ENCODE measurements at places on chromosomes 13 and 19. TPM values are rescaled to one million over a fixed set of nuclear protein-coding genes. Genes with fewer than 3 reads are reported as not detected.

Gene IGFL1
- not detected for total RNA-seq

Gene BTBD2
- 52.2 TPM for total RNA-seq

Gene LRRC8E
- 6.5 TPM for total RNA-seq

DNA sequence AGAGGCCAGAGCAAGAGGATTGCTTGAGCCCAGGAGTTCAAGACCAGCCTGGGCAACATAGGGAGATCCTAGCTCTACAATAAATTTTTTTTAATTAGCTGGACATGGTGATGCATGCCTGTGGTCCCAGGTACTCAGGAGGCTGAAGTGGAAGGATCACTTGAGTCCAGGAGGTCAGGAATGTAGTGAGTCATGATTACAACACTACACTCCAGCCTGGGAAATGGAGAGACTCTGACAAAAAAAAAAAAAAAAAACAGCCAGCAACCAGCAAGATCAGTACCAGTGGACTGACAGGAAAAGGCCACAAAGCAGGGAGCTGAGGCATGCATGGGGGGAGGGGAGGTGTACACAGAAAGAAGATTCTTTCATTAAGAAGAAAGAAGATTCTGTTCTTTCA, 52.7 kb upstream of the RFXAP start:
- H3K36me3 ChIP-seq: no peaks in the 10 kb centered on the region
- no peak overlapping the region for H3K4me3 ChIP-seq
- H3K27me3 ChIP-seq: no peaks in the 10 kb centered on the region

- H3K27ac ChIP-seq: no peak overlapping the region
- no peaks in the 10 kb centered on the region for H3K27me3 ChIP-seq
- no peak for DNase-seq
Observed at GRCh38 chr13:81990652-81991051, 1649.7 kb upstream of the SPRY2 start.
